ENCODE measurements at places on chromosomes 2 and 18. TPM values are rescaled to one million over a fixed set of nuclear protein-coding genes. Genes with fewer than 3 reads are reported as not detected.

DNA sequence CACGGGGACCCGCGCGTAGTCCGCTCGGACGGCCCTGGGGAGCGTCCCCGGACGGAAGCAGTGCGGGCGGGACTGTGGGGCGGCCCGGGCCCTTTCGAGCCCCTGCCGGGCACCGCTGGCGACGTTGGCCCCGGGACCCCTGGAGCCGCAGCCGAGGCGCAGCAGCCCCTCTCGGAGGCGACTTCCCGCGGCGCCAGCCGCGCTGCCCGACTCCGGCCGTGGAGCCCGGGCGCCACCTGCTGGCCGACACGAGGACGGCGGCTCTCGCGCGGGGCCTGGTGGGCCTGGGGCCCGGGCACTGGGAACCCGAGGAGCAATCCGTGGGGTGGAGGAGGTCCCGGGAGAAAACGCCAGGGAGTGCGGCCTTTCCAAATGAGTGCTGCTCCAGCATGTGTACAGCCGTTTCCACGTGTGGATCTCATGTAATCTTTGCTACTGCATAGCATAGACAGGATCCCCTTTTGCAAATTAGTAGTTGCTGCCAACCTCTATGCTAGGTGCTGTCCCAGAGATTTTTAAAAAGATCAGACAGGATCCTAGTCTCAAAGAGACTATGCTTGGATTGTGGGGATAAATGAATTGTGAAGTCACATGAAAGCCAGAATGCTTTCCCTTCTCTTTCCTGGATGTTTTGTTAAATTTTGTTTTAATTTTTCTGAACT is 4.0 kb downstream of the ID2 start:
- peaks cover 9% of the 10 kb centered on the region for H3K4me1 ChIP-seq
- peaks cover 2% of the 10 kb centered on the region for H3K36me3 ChIP-seq
- peak; percentile 87 for DNase-seq
- peak overlapping the region; percentile 51 for H3K27ac ChIP-seq
- no peaks in the 10 kb centered on the region for H3K27me3 ChIP-seq

DNA sequence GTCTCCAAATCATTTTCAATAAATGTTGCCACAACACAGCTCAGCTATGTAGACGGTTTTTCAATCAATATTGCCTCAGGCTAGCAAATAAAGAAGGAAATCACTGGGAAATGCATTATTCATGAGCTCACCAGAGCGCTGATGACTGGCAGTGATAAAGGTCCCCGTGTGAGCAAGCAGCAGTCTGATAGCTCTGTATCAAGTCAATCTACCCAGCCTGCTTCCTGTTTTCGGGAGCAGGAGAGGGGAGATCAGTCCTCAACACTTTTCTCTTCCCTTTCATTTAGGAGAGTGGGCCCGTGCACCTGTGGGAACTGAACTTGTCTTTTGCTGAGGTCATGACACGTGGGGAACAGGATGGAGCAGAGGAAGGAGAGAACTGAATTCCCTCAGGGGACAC is 253.9 kb upstream of the SIX2 start:
- H3K27me3 ChIP-seq, result no peaks in the 10 kb centered on the region
- H3K4me1 ChIP-seq, result no peaks in the 10 kb centered on the region
- H3K27ac ChIP-seq, result no peak overlapping the region
- H3K36me3 ChIP-seq, result no peaks in the 10 kb centered on the region

DNA sequence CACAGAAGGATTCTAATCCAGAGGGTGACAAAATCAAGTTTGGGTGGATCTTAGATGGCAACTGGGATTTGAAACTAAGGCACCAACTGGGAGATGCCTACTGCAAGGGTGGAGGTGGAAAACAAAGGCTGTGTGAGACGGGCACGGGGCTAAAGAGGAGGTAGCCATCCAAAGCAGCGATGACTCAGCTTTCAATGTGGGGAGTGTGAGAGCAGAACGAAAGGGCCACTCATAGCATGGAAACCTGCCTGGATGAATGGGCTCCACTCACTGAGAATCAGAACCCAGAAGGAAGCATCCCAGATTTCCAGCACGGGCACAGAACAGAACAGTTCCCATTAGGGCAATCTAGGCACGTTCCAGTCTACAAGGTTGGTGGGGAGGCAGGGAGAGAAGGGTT is 159.5 kb downstream of the COL4A4 start:
- H3K36me3 ChIP-seq, result peaks cover 3% of the 10 kb centered on the region
- H3K27me3 ChIP-seq, result no peaks in the 10 kb centered on the region
- H3K4me1 ChIP-seq, result no peaks in the 10 kb centered on the region
- no peak for DNase-seq
- no peak overlapping the region for H3K27ac ChIP-seq
- H3K4me3 ChIP-seq, result no peak overlapping the region

- H3K4me3 ChIP-seq, result peak overlapping the region; percentile 2
- peaks cover 2% of the 10 kb centered on the region for H3K4me1 ChIP-seq
- H3K27me3 ChIP-seq, result no peaks in the 10 kb centered on the region
Measured at GRCh38 chr2:113406114-113406513, 31.4 kb upstream of the ZNG1B start.

GRCh38 chr2:48808311-48808710 is 52.8 kb upstream of the LHCGR start:
- H3K36me3 ChIP-seq, result no peaks in the 10 kb centered on the region
- no peak overlapping the region for H3K27ac ChIP-seq
- no peaks in the 10 kb centered on the region for H3K27me3 ChIP-seq
- DNase-seq, result no peak
- no peaks in the 10 kb centered on the region for H3K4me1 ChIP-seq

DNA sequence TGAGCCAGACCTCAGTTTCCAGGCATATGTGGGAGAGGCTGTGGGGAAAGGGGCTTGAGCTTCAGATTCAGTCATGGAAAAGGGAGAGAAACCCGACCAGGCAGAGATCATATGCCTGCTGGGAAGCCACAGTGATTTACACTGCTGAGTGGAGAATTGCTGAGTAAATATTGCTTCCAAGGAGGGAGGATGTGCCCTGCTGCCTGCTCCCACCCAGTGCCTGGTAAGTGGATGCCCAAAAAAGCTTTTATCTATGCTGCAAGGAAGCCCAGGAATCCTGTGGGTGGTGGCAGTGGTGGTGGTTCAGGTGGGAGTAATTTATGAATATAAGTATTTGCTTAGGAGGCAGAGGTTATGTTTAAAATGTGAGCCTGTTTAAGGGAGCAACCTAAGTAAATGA is 39.5 kb downstream of the INO80C start:
- H3K27me3 ChIP-seq, result no peaks in the 10 kb centered on the region
- H3K36me3 ChIP-seq, result no peaks in the 10 kb centered on the region
- H3K27ac ChIP-seq, result no peak overlapping the region
- DNase-seq, result no peak

- H3K4me1 ChIP-seq, result no peaks in the 10 kb centered on the region
- H3K27me3 ChIP-seq, result no peaks in the 10 kb centered on the region
Measured at GRCh38 chr2:229050133-229050532, 221.0 kb downstream of the PID1 start.

The LONRF2 gene
- total RNA-seq, result not detected
